ENCODE measurements at places on chromosomes 3 and 15.
A peak's percentile ranks its signal among the peaks of the same experiment; 100 is the strongest.

DNA sequence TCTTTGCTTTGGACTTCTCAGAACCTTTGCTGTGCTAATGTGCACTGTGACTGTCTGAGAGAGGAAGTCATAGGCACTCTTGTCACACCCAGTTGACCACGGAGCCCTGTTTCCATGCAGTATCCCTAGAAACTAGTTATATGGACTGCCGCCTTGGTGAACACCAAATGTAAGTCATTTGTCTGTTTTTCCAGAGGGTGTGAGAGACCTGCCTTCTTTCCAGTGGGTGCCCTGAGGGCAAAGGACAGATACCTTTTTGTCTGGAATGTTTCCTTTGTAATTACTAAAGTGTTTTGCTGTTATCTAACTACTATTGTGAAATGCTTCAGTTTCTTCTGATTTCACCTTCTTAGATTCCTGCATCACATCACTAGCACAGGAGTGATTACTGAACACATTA is 91.8 kb downstream of the LARS2 start:
- DNase-seq = no peak

GRCh38 chr3:56157693-56158362 is 310.4 kb downstream of the ERC2 start:
- no peak for DNase-seq

- DNase-seq = no peak
These were observed 272.5 kb downstream of the ZBTB20 start for GRCh38 chr3:114874522-114874971.

GRCh38 chr15:86183596-86184491 is 104.2 kb downstream of the AGBL1 start:
- DNase-seq = peak; percentile 23

GRCh38 chr3:160018959-160019358 is 30.3 kb downstream of the IL12A start:
- no peak for DNase-seq

DNA sequence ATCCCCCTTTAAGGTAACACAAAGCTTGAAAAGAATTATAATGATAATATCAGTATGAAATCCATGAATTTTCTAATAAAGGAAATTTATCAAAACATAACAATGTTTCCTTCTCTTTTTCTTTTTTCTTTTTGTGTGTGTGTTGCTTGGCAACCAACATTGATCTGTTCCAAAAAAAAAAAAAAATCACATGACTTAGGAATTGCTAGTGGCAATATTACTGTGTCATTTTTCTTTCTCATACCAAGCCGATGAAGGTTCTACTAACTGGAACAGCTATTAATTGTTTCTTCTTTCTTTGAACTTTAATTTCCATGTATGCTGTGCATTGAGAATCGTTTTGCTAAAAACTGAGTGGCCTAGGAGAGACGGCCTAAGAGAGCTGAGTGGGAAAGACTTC is 317.7 kb upstream of the ONECUT1 start:
- no peak for DNase-seq

DNA sequence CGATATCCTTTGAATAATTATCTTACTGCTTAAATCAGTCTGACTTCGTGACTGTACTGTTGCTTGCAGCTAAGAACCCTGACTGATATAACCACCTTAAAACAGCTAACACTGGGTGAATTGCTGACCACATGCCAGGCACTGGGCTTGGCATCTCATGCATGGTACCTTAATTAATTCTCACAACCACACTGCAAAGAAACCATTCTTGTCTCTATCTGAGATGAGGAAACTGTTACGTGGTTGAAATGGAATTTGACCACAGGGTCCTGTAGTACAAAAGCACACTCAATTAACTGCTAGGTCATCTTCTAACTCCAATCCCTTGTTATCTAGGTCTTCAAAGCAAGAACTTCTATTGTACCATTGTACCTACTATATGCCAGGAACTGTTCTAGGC is 92.7 kb upstream of the PRICKLE2 start:
- DNase-seq = no peak

GRCh38 chr15:74631408-74631807 is 15.8 kb downstream of the CLK3 start:
- DNase-seq = no peak

DNA sequence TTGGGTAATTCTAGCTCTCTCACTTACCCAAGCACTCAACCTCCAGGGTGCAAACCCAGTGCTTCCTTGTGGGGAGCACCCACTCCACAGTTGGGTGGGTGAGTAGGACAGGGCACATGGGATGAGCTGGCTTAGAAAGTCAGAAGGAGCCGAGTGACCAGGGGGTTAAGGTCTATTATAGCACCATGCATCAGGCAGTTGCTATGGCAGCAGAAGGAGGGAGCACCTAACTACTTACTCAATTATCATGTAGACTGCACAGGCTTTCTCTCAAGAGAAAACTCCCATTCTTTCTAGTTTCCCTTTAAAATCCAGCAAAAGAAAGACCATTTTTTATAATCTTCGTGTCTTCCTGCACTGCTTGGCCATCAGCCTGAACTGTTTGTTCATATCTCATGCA is 163.0 kb downstream of the OCA2 start:
- DNase-seq = no peak

- DNase-seq = no peak
These were observed 87.1 kb upstream of the PLSCR5 start for GRCh38 chr3:146692254-146692653.

DNA sequence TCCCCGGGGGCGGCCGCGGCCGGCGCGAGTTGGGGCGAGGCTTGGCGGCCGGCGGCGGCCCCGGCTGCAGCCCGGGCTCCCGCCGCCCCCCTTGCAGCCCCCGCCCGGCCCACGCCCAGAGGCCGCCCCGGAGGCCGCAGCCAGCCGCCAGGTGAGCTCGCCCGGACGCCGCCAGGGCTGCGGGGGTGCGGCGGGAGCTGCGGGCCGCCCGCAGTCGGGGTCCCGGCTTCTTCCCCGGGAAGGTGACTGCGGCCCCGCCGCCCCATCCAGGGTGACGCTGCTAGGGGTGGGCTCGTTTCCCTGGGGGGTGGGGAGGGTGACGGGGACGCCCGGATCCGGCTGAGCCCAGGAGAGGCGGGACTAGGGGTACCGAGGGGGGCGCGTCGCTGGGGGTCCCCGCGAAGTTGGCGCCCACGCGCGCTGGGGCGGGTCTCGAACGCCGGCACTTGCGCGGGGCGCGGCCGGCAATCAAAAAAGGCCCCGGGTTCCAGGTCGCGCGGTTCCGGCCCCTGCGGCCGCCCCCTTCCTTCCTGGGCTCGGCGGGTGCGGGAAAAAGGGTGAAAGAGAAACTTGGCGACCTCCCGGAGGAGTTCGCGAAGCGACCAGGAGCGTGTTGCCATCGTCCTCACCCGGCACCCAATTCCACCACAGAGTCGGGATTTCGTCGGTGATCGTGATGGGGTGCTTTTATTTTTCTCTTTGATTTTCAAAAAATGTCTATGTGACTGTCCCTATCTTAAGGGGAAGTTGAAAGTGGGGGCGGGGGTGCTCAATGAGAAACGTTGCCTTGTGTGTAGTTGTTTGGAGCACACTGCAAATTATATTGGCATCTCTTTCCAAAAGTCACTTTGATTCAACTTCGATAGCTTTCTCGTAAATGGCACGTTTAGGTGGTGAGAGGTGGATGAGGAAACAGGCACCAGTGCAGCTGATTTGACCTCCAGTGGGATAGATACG is 619 bp downstream of the ATXN7 start:
- no peak for DNase-seq

DNA sequence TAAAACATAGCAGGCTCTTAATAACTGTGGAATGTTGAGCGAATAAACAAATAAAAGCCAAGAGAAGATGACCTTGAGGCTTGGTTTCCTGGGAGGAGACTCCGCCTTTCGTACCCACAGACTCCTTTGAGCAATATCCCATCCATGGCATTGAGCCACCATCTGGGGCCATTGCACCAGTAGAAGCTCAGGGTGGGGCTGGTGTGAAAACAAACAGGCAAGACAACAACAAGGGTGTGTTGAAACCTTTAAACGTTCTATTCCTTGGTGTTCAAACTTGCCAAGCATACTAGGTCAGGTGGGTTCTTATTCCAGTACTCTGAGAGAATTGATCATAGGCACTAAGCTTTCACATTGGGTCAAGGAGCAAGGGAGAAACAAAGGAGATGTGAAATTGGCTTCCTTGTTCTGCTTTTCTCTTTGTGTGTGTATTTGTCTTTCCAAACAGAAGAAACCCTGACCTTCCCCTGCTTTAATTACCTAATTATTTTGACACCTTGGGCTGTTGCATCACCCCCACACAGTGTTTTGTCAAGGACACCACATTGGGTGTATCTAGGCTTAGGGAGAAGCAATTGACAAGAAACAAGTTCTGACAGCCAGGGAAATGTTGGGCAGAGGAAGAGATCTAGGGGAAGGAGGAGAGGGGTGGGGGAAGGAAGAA is 105.1 kb upstream of the BCL6 start:
- no peak for DNase-seq

GRCh38 chr15:74505837-74506514 is 35.0 kb upstream of the ARID3B start:
- DNase-seq = no peak

DNA sequence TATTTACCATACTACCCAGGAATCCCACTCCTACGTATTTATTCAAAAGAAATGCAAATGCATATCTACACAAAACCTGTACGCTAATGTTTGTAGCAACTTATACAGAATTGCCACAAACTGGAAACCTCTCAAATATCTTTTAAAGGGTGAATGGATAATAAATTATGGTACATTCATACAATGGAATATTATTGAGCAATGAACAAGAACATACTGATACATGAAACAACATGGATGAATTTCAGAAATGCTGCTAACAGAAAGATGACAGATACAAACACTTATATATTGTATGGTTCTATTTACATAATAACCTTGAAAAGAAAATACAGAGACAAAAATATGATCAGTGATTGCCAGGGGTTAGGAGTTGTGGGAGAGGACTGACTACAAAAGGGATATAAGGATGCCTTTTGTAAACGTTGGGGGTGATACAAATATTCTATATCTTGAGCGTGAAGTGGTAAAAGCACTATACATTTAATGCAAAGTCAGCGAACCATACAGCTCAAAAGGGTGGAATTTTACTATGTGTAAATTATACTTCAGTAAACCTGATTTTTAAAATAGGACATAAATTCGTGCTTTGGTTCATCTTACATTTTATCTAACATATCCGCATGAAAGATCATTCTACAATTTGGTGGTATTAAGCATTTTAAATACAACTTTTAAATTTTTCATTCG is 55.0 kb upstream of the FOXB1 start:
- DNase-seq = no peak

GRCh38 chr3:109702976-109703375 is 365.6 kb upstream of the DPPA4 start:
- no peak for DNase-seq

GRCh38 chr15:29962407-29962806 is 120.3 kb upstream of the GOLGA8J start:
- no peak for DNase-seq

GRCh38 chr3:171380711-171381425 is 79.3 kb downstream of the TNIK start:
- DNase-seq = peak; percentile 72

DNA sequence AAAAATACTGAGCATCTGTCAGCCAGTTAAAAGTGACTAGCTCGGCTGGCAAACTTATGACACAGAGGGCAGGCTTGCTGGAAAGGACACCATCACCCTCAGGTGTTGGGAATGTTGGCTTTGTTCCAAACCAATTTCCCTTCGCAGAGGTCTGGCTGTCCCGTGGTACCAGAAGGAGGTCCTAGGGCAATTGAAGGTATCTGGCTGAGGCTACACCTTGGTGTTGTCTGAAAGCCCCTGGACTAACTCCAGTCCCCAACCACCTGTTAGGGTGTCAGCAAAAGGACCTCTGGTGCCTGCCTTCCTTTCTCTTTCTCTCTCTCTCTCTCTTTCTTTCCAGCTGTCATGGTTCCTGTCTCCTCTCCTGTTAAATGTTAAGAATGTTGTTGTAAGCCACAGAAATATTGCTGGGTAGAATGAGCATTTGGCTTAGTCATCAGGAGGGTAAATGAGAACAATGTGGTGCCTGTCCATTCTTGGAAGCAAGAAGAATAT is 12.5 kb downstream of the PRR20G start:
- no peak for DNase-seq

DNA sequence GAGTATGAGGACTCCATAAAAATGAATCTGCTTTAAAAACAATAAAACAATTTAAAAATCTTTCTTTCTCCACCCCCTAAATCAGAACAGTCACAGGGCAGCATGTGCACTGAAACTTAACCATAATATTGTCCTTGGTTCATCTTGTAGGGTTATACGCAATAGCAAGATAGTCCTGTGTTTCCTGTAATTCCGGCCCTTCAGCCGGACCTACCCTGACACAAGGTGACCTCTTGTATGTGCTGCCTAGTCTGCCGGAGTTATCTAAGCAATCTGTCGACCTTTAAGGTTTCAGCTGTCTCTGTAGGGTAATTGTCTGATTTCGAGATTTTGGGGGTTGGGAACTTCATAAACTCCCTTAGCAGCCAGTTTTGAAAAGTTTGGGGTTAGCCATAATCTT is 99.9 kb downstream of the DHX36 start:
- DNase-seq = no peak

- no peak for DNase-seq
These were observed 976.0 kb downstream of the GBE1 start for GRCh38 chr3:80785475-80785874.

DNA sequence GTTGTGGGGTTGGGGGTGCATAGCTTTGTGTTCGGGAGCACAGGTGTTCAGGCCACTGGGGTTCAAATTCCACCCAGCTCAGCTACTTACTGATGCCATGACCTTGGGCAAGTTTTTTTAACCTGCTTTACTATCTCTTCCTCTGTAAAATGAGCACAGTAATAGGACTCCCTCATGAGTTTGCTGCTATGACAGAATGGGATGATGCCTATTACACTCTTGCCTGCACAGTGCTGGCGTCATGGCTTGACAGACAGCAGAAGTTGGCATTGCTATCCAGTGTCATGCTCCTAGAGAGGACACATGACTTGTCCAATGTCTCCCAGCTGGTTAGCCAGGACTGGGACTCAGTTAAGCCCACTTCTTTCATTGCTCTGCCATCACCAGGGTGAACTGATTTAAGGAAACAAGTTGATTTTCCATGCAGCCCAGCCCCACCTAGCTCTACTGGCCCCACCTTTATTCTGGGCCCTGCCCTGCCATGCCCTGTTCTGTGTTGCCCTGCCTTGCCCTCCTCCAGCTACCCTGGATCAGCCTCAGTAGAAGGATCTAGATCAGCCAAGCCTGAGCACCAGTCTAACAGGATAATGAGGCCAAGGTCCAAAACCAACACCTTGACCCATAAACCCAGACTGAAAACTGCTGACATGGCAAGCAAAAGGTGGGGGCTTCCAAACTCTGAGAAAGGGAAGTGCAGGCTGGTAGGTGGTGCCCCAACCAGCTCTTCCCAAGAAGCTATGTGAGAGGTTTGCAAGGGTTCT is 155.8 kb upstream of the ATP11B start:
- DNase-seq = no peak

GRCh38 chr3:132555306-132556035 is 41.6 kb upstream of the ACKR4 start:
- no peak for DNase-seq
